ENCODE measurements at places on chromosomes 3 and 15. TPM values are rescaled to one million over a fixed set of nuclear protein-coding genes. Genes with fewer than 3 reads are reported as not detected.

GPR27 gene
- total RNA-seq: 17.7 TPM

GRCh38 chr3:156787001-156787400 is 39.2 kb upstream of the LEKR1 start:
- DNase-seq: no peak

DNA sequence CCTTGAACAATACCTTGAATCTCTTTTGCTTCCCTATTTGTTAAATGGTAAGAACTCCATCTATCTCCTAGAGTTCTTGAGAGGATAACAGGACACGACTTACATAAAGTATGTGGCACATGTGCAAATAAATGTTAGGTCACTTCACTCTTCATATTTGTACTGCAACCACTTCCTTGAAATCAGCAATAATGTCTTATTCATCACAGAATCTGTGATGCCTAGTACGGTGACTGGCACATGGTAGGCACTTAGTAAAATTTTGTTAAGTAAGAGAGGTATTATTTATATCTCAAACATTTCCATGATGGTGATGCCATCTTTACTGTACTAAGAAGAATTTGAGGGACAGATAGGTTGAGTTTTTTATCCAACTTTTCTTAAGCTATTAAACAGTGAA is 14.3 kb downstream of the CD47 start:
- DNase-seq: no peak

CKMT1A gene
- total RNA-seq: 35.5 TPM

PPP1R14D gene
- not detected for total RNA-seq

DNA sequence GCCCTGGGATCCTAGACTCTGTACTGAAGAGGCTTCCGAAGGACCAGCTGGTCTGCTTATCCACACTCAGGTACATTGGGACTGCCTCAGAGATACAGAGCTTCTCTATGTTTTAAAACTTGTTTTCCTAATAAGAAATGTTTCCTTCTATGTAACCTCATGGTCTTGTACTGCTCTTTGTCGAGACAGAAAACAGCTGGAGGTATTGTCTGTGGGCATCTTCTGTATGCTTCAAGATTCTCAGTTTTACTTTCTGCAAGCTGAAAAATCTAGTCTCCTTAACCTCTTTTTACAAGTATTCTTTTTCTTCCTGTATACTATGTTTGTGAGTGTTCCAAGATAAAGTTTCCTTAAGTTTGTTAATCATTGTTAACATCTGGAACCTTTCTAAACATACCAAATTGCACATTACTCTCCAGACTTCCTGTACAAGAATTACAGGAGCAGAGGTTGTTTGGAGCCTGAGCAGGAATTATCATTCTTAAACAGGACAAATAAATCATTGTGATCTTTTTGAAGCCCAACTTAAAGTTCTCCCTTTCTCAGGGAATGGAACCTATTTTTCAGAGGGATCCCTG is 358.3 kb upstream of the CFAP20DC start:
- no peak for DNase-seq

DNA sequence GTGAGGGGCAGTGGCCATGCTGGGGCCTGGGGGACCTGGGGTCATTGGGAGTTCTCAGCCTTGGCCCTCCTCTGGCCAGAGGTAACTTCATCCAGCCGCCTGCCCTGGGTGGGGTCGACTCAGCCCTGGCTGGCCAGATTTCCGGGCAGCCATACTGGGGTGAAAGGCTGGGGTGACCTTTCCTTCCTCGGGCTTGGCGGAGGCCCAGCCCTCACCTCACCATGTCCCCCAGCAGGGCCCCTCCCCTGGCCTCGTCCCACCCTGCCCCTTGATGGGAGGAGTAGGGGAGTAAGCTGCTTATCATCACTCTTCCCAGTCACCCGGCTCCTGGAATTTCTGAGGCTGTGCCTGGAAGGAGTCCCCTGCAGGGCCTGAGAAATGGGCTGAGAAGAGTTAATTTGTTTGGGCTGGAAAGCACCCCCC is 5.4 kb downstream of the SEMA3F start:
- no peak for DNase-seq

- peak; percentile 14 for DNase-seq
Measured at GRCh38 chr3:42504334-42505127, 2.1 kb downstream of the VIPR1 start.

GRCh38 chr3:137035631-137036030 is 77.8 kb downstream of the IL20RB start:
- peak; percentile 70 for DNase-seq

PPM1L gene
- total RNA-seq: 7.9 TPM

DNA sequence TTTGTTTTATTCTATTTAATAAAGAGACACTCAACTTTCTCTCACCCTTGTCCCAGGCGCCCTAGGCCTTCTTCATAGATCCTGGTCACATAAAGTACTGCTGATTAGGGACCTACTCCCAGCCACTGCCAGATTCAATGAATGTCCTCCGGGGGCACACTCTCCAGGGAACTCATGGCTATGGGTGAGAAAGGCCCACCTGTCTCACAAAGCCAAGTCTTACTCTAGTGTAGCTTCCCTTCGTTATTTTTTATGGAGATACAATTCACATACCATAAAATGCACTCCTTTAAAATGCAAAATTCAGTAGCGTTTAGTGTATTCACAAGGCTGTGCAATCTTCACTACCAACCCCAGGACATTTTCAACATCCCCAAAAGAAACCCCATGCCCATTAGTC is 87.8 kb downstream of the ADCY5 start:
- no peak for DNase-seq

- no peak for DNase-seq
Measured at GRCh38 chr3:179265875-179266274, 15.0 kb upstream of the KCNMB3 start.

DNA sequence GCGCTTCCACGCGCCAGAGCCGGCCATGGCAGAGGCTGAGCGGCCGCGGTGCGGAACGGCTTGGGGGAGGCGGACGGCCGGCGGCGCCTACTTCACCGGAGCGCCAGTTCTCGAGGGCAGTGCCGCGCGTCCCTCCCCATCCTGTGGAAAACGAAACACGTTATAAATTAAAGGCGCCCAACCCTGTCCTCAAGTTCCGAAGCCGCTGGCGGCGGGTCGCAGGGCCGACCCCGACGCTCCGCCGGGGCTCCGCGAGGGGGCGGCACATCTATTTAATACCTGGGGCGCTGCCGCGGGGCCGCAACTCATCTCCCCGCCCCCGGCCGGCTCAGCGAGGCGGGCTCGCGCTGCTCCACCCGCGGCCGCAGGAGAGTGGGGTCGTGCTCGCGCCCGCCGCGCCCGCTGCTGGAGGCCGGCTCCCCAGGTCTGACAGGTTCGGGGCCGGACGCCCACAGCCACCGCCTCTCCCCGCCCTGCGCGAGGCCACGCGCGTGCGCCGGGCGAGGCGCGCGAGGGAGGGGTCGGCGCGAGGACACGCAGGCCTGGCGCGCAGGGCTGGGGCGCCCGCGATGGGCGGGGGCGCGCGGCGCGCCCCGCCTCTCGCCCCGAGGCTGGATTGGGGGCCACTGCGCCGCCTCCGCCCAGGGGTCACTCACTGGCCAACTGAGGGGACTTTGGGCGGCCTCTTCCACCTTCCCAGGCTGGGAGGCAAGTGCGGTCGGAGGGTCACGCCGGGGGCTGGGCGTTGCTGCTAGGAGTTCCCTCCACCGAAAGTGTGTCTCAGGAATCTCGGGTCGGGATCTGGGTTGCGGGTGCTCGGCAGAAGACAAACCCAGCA is at the start of gene SLC30A4:
TSS of gene SLC30A4 (minus strand) at position 428 of the 838 bp plus-strand sequence. CDS start at position 27, 401 bp downstream.
- peak; percentile 59 for DNase-seq

DNA sequence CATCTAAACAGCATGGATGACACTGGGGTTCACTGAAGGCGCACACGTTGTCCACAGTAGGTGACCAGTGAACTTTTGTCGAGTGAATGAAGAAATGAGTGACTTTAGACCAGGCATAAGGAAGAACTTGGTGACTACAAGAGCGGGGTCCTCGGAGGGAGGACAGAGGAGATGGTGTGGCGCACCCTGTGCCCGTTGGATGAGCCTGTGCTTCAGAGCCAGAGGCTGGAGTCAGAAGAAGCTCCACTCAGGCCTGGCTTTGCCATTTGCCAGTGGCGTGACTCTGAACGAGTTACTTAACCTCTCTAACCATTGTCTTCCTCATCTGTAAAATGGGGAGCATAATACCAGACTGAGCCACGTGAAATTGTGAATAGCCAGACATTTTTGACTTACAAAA is 42.2 kb downstream of the MUC4 start:
- no peak for DNase-seq

DNA sequence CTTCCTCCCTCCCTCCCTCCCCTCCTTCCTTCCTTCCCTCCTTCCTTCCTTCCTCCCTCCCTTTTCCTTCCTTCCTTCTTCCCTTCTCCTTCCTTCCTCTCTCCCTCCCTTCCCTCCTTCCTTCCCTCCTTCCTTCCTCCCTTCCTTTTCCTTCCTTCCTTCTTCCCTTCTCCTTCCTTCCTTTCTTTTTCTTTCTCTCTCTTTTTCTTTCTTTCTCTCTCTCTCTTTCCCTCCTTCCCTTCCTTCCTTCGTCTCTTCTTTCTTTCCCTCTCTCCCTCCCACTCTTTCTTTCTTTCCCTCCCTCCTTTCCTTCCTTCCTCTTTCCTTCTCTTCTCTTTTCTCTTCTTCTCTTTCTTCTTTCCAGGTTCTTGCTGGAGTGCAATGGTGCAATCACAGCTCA is 1.9 kb upstream of the ZNF662 start:
- DNase-seq: no peak

FAH gene
- total RNA-seq: 21.7 TPM

DNA sequence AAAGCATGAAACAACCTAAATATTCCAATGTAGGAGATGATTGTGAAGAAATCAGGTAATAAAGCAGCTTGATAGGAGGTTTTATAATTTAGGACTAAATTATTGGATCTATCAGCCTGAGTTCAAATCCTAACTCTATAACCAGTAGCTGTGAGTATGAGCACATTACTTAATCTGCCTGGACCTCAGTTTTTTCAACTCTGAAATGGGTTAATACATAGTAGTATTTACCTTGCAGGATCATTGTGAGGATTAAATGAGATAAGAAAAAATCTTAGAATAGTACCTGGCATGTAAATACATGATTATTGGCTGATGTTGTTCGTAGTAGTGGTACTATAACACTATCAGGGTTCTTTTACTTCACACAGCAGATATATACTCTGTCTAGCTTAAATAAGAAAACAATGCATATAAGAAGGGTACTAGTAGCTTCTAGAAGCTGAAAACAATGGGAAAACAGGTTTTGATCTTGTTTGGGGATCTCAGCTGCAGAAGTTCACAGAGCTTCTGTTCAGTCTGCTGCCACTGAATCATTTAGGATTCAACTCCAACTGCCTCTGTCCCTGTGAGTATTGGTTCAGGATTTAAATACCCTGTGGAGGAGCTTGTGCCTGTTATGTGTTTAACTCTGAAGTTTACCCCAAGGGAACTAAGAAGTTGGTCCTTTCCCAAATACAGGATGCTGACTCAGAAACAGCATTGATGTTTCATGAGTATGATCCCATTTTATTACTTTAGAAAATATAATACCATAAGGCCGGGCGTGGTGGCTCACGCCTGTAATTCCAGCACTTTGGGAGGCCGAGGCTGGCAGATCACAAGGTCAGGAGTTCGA is 34.2 kb downstream of the KAT2B start:
- DNase-seq: no peak

DNA sequence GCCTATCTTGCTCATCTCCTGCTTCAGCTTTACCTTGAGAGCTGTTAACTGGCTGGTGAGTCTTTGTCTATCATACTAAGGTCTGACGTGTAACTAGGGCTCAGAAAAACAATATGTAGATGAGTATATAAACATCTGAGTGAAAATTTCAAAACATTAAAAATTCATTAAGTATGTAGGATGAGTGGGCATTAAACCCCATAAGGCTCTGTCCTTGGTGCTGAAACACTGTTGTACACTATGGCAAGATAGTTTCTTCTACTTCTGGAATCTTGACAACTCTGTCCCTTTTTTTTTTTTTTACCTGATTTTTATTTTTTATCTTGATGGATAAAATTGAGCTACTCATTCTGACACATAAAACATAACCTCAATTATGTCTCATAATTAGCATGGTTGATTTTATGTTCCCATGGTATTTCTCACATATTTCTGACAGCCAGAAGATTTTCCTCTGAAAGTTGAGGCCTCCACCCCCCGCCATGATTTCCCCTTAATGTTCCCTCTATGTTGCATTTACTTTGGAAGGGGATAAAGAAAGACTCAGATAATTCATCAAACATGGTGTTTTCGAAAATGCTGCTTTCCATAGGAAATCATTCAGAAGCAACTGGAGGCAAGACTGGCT is 54.3 kb downstream of the DGKG start:
- DNase-seq: no peak

TOP2B gene
- total RNA-seq: 181 TPM

GP9 gene
- total RNA-seq: not detected

All from H9 (cell line).